ENCODE measurements at places on chromosomes 7 and 10.

DNA sequence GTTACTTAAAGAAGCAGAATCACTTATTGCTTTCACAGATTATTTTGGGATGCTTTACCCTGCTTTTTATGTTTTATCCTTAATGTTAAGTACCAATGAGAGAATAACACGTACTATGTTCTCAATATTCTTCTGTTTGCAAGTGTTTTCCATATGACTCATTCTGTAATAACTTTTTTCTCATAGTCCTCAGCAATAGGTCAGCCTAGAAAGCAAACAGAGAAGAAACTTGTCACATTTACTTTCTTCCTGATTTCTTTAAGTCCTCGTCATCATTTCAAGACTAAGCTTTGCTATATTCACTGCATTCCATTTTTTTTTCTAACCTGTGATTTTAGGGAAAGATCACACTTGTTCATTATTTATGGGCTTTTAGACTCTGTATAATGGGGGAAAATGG, 6.8 kb upstream of the AGR2 start:
- H3K4me3 ChIP-seq = no peak overlapping the region
- H3K27ac ChIP-seq = no peak overlapping the region
- no peaks in the 10 kb centered on the region for H3K36me3 ChIP-seq
- H3K4me1 ChIP-seq = peaks cover 21% of the 10 kb centered on the region
- H3K27me3 ChIP-seq = no peaks in the 10 kb centered on the region

GRCh38 chr7:68820321-68820720, 778.0 kb upstream of the AUTS2 start:
- H3K36me3 ChIP-seq = no peaks in the 10 kb centered on the region
- no peaks in the 10 kb centered on the region for H3K27me3 ChIP-seq
- no peak overlapping the region for H3K4me3 ChIP-seq

DNA sequence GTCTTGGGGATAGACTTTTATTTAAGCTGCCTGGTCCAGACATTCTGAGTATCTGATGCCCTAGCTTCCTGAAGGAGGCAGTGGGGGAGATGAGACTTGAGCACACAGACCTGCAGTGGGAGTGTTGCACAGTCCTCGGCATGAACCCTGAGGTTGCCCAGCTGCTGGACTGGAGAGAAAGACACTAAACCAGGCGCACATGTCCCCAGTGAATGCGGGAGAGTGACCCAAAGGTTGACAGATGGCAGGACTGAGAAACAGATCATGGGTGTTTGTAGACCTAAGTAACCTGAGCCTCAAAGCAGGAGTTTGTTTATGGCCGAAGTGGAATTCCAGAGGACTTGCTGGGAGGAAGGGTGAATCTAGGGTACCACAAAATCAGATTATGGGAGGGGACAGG, 15.7 kb upstream of the MSRB2 start:
- DNase-seq = no peak
- H3K4me1 ChIP-seq = no peaks in the 10 kb centered on the region
- no peaks in the 10 kb centered on the region for H3K36me3 ChIP-seq
- no peak overlapping the region for H3K4me3 ChIP-seq
- H3K27me3 ChIP-seq = no peaks in the 10 kb centered on the region

DNA sequence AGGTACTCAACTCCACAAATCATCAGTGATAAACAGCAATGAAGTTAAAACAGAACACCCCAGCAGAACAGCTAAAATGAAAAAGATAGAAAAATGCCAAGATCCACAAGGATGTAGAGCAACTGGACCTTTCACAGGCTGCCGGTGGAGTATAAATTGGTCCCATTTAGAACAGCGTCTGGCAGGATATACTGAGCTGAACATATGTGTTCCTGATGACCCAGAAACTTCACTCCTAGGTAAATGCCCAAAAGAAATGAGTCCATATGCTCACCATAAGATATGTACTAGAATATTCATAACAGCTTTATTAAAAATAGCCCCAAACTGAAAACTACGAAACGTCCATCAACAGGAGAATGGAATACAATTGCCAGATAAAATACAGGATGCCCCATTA, 102.4 kb downstream of the OAT start:
- H3K36me3 ChIP-seq = no peaks in the 10 kb centered on the region
- H3K27ac ChIP-seq = no peak overlapping the region
- H3K27me3 ChIP-seq = no peaks in the 10 kb centered on the region
- H3K4me3 ChIP-seq = no peak overlapping the region
- no peaks in the 10 kb centered on the region for H3K4me1 ChIP-seq

- no peak overlapping the region for H3K4me3 ChIP-seq
- no peaks in the 10 kb centered on the region for H3K4me1 ChIP-seq
- H3K36me3 ChIP-seq = no peaks in the 10 kb centered on the region
- no peak for DNase-seq
- no peaks in the 10 kb centered on the region for H3K27me3 ChIP-seq
These were observed 65.1 kb upstream of the LYZL2 start for GRCh38 chr10:30694518-30695228.

GRCh38 chr10:66852811-66853210, 73.0 kb upstream of the LRRTM3 start:
- no peaks in the 10 kb centered on the region for H3K27me3 ChIP-seq
- DNase-seq = no peak
- no peaks in the 10 kb centered on the region for H3K36me3 ChIP-seq

DNA sequence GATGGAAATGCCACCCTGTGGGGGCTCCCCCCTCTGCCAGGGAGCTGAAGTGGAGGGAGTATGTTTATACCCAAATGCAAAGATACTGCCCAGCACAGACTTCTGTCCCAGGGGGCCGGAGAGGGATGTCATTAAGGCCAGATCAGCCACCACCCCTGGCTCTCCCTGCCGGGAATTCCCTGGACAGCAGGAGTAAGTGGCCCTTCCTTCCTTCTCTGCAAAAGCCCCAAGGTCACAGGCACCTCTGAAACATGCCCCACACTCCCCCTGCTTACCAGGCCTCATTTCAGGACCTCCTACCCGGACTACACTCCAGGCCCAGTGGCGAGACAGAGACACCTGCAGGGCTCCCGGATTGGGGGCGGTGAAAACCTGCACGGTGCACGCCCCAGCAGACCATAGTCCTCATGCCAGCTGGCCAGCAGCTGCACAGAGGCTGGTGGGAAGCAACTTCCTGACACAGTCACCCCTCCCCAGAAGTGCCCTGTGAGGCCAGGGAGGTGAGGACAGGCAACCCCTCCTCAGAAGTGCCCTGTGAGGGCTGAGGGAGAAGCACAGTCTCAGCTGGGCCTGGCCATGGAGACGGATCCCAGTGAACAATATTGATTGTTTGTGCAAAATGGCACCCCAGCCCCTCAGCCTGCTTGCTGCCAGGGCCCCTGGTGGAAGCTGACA, 33.0 kb upstream of the RET start:
- peak; percentile 38 for DNase-seq
- H3K4me1 ChIP-seq = peaks cover 15% of the 10 kb centered on the region
- no peaks in the 10 kb centered on the region for H3K27me3 ChIP-seq
- H3K27ac ChIP-seq = no peak overlapping the region
- H3K4me3 ChIP-seq = no peak overlapping the region
- H3K36me3 ChIP-seq = no peaks in the 10 kb centered on the region
